HS-27A (cell line): ENCODE measurements at places on chromosomes 13 and 19.

DNA sequence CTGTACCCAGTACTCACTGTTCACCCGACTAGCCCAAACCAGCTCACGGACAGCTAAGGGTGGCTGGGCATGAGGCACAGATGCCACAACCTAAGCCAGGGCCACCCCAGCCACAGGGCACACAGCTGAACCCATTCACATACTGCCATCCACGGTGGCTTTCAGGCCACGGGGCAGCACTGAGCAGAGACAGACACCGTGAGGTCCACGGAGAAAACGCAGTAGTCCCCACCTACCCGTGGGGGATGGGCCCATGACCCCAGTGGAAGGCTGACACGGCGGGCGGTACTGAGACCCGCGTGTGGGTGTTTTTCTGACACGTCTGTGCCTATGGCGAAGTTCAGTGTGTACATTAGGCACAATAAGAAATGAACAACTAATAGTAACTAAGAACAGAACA, 25.5 kb downstream of the IZUMO4 start:
- DNase-seq = no peak

DNA sequence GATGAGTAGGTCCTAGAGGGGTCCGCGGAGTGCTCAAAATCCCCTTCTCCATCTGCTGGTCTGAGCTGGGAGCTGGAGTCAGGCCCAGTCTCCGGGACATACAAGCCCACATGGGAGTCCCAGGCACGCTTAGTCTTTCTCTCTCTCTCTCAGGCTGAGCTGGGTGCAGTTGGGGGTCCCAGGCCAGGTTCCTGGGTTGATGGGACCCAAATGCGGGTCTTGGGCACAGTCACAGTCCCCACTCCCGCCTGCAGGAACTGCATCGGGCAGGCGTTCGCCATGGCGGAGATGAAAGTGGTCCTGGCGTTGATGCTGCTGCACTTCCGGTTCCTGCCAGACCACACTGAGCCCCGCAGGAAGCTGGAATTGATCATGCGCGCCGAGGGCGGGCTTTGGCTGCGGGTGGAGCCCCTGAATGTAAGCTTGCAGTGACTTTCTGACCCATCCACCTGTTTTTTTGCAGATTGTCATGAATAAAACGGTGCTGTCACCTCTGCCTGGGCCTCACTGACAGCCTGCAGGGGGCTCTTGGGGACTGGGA, 23.8 kb downstream of the CYP4F12 start:
- no peak for DNase-seq

- no peak for DNase-seq
Measured at GRCh38 chr13:84445776-84446175, 563.5 kb upstream of the SLITRK1 start.

DNA sequence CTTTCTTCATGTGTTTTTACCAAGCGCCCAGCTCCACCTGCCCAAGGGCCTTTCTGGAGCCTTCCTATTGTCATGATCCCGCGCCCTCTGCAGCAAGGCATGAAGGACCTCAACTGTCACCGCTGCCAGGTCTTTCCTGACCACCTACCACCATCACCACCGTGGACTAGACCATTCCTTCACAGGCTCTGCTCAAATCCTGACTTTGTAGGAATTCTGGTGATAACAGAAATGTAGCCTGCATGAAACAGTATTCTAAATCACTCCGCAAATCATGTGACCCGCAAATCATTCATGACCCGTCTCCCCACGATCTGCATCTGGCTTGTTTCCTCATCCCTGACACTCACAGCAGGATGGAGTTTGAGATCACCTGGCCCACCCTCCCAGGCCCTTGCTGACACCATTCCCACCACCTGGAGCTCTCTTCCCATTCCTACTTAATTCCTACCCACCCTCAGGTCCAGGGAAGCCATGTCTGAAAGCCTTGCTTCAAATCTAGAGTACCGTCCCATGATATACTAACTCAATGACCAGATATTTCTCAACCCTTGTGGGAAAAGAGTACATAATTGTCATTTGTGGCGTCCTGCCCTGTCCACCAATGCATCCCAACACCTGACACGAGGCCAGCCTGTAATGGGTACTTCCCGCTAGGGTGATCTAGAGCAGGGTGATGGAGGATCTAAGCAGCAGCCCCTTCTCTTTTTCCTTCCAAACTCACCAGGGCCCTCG, 1.3 kb downstream of the UBE2S start:
- no peak for DNase-seq

DNA sequence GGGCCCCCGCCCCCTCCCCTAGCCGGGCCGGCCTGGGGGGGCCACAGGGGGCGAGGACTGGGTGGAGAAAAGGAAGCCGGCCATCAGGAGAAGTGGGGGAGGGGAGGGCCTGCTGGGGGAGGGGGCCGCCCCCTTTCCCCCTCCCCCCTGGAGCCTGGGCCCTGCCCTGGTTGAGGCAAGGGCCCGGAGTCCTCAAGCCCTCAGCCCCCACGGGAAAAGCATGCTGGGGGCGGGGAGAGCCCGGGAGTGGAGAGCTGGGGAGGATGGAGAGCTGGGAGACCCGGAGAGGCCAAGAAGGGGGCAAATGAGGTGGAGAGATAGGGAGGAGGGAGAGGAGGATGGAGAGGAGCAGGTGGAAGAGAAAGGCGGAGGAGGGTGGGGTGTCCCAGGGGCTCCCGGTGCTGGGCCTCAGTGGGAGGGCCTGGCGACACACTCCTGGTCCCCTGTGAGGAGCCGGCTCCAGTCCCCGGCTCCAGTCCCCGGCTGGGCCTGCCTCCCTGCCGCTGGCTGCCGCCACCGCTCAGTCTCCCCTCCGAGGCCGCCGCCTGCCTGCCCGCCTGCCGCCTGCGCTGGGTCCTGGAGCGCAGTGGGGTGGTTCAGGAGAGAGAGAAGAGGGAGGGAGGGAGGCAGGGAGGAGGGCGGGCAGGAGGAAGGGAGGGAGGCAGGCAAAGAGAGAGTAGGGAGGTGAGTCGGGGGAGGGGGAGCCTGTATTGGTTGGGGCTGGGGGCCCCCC, at the start of gene GRIK5:
Gene GRIK5, minus strand, starts transcription at position 588 of the 733 bp plus-strand sequence. CDS start 4,436 bp downstream, outside the sequence.
- DNase-seq = no peak

DNA sequence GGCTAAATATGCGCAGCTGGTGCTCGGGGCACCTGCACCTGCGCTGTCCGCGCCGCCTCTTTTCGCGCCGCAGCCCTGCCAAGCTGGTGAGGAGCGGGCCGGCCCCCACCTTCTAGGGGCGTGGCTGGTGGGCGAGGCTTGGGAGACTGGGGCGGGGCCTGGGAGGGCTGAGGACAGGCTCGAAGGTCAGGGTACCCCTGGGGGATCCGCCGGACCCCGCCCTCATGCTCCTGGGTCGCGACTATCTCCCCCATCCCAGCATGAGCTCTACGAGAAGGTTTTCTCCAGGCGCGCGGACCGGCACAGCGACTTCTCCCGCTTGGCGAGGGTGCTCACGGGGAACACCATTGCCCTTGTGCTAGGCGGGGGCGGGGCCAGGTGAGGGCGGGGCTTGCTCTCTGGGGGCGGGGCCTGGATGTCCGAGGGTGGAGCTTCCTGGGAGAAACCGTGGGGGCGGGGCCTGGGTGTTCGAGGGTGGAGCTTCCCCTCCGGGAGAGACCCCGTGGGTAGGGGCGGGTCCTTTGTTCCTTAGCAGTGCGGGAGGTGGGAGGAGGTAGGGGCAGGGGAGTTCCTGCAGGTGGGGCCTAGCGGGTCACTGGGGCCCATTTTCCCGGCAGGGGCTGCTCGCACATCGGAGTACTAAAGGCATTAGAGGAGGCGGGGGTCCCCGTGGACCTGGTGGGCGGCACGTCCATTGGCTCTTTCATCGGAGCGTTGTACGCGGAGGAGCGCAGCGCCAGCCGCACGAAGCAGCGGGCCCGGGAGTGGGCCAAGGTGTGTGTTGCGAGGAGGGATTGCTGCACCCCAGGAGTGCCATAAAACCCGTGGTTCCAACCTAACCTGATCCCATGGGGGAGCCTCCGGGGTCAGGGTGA, 19.7 kb downstream of the PNPLA6 start:
- DNase-seq = no peak

DNA sequence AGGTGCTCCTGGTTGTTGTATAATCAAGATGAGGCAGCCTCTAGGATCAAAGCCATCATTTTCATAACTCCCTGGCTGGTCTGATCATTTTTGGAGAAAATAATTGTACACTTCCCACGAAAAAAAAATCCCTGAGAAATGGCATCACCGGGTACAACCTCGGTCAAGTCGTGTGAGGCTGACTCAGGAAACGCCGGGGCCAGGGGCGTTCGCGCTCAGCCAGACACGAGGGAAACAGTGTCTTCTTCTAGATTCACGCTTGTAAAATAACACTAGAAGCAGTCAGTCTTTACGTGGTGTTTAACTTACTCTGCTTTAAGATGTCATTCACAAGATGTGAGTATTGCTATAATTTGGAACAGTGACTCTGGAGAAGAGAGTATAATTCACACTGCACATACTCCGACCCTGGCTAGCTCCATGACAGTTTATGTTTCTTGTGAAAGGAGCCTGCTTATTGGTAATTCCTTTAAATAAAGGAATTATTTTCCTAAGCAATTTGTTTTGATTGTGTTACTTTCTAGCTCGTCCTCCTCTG, 109.0 kb upstream of the SOX1 start:
- no peak for DNase-seq

DNA sequence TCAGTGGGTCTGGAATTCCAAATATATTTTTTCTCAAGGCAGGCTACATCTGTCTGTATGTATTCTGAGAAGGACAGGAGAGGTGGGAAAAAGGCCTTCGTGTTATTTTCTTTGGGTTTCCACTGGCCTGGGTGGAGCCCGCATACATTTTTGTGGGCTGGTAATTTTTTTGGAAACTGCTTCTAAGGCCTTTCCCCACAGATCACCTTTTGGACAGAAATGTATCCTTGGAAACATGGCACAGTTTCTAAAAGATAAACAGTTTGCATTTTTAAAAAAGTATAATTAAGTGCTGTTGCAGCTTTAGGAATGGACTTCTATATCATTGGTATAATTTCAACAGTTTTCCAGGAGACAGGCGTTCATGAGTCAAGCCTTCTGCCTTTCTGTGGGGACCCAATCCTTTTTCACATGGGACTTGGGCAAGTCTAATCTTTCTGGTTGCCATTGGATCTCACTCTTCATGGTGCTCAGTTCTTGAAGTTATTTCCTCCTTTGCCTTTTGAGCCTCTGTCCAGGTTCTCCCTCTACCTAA, 8.9 kb downstream of the RFX2 start:
- no peak for DNase-seq

DNA sequence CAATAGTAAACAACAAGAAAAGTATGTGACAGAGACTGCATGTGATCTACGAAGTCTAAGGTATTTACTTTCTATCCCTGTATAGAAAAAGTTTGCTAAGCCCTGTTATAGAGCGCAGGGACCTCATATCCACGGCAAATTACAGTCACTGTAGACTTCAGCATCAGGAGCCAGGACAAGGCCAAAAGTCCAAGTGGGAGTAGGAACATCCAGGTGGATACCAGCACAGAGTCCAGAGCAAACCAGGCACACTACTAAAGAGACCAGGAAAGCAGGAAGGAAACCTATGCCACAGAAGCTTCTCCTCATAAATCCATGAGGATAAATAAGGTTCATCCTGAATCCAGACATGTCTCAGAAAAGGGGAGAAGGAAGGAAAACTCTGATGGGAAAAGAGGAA, 342.2 kb upstream of the HTR2A start:
- DNase-seq = no peak

DNA sequence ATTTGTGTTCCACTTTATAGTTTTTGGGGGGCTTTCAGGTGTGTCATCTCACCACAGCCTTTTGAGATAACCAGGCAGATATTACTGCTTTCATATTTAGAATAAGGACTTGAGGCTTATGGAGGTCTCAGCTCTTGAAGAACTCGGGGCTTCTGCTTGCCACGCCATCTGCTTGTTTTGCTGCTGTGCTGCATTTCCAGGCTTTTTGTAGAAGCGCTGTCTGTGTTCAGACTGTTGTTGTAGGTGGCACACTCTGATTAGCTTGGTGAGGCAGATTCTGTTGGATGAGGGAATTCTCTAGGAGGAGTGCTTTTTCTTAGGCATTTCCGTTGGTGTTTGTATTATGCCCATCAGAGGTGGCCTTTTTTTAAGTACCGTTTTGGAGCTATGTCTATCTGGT, 57.2 kb downstream of the WASF3 start:
- no peak for DNase-seq

- DNase-seq = no peak
Measured at GRCh38 chr13:29484796-29485195, 110.7 kb downstream of the SLC7A1 start.

DNA sequence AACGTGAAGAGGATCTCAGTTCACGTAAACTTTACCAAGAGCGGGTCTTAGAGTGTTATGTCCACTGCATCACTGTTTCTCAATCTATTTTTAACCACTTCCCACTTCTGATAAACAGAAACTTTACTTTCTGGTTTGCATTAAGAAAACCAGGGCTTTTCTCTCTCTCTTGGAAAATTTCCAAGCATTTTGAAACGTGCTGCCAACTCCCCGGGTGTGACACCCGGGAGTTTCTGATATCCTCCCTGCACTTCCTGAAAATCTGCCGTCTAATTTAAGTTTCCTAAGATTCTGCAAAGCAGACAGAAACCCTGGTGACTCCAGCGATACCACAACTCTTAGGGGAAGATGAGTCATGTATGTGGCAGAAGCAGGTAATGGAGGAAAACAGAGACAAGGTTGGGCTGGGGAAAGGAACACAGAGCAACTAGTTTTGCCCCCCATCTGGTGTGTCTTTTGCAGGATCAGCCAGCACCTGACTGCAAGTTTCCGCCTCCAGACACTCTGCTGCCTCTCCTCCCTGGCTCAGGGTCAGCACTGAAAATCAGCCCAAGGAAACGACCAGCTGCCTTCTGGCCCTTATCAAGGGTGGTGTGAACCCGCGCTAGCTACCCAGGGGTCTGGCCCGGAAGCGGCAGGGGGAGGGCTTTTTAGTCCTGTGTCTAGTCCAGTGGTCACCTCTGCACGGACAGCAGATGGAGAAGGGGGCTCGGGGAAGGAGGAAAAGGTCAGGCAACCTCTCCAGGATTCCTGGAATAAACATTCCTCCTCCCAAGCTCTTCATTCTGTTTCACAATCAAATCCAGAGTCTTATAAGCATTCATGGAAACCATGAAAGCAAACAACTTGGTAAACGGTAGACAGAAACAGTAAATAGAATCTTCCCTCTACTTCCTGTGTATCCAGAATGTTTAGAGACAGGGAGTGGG, 11.3 kb upstream of the FFAR2 start:
- no peak for DNase-seq

GRCh38 chr19:8074501-8074900, 21.9 kb downstream of the CCL25 start:
- no peak for DNase-seq

DNA sequence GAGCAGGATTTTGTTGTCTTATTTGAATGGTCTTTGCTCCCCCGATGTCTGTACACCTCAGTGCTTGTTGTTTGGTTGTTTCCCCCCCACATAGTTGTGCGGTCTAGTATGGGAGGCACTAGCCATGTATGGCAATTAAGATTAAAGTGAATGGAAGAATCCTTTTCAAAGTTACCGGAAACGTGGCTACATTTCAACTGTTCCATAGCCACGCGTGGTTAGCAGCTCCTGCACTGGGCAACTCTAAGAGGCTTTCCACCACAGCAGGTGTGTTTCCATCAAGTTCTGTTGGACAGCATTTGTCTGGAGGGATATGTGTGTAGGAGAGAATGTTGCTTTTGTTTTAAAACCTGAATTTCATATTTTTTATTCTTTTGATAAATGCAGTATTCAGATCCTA, 247.3 kb downstream of the GGACT start:
- no peak for DNase-seq

- no peak for DNase-seq
Measured at GRCh38 chr13:56736966-56737365, 403.8 kb upstream of the PRR20A start.
